ENCODE measurements at places on chromosomes 6 and 20. TPM values are rescaled to one million over a fixed set of nuclear protein-coding genes. Genes with fewer than 3 reads are reported as not detected.

RNF217 gene
- total RNA-seq: not detected

KCNK15 gene
- not detected for total RNA-seq

PHACTR1 gene
- 8.3 TPM for total RNA-seq

HLA-DRA gene
- 1,241 TPM for total RNA-seq

COX7A2 gene
- total RNA-seq: 346 TPM

THEMIS gene
- not detected for total RNA-seq

UNC5CL gene
- 3.3 TPM for total RNA-seq

ZNF311 gene
- total RNA-seq: not detected

ABHD16B gene
- total RNA-seq: not detected

REM1 gene
- total RNA-seq: not detected

DYNLRB1 gene
- 179 TPM for total RNA-seq

LY6G6D gene
- not detected for total RNA-seq

LY6G6C gene
- total RNA-seq: not detected

CAPN11 gene
- not detected for total RNA-seq

ZBTB46 gene
- total RNA-seq: not detected

RAET1G gene
- total RNA-seq: not detected

ULBP1 gene
- 5.1 TPM for total RNA-seq

PNLDC1 gene
- total RNA-seq: 0.11 TPM

KIAA0408 gene
- 0.22 TPM for total RNA-seq

GSTA3 gene
- total RNA-seq: not detected

COL9A1 gene
- not detected for total RNA-seq

GHRH gene
- total RNA-seq: not detected

TSBP1 gene
- total RNA-seq: not detected

ENPP1 gene
- 1.1 TPM for total RNA-seq

PAX1 gene
- not detected for total RNA-seq

HEY2 gene
- total RNA-seq: 0.07 TPM

AGER gene
- 9.2 TPM for total RNA-seq

BACH2 gene
- total RNA-seq: 3.2 TPM

KIF25 gene
- not detected for total RNA-seq

PAQR8 gene
- total RNA-seq: 0.29 TPM

TP53INP2 gene
- total RNA-seq: 4.6 TPM

ZNF343 gene
- 13.5 TPM for total RNA-seq

CNR1 gene
- total RNA-seq: 2.5 TPM

RBPJL gene
- not detected for total RNA-seq

PRKN gene
- not detected for total RNA-seq

OR12D3 gene
- total RNA-seq: not detected

IPCEF1 gene
- total RNA-seq: not detected

ANKRD66 gene
- total RNA-seq: not detected

HLA-F gene
- 8.5 TPM for total RNA-seq

KLC4 gene
- total RNA-seq: 29.3 TPM

SGK2 gene
- total RNA-seq: not detected

PKIB gene
- total RNA-seq: 0.32 TPM

LY86 gene
- 187 TPM for total RNA-seq

CYP24A1 gene
- not detected for total RNA-seq

ADGB gene
- not detected for total RNA-seq

SCGN gene
- total RNA-seq: not detected
